Substantia nigra (tissue), 51 donors: ENCODE measurements at places on chromosomes 12 and 14.

DNA sequence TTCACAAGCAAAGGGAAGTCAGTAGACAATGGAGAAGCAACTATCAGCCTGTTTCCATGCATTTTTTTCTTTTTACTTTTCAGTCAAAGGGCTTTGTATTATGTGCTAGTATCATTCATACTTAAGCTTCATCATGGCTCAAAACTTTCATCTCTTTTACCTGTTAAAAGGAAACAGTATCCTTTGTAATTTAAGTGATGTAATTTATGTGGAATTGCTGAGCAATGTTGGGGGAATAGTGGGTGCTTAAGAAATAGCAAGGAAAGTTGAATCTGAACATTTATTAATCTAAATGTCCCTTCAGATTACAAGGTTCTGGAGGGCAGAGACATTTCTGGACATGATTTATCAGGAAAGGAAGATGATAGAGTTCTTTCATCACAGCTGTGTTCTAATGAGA is 915.3 kb downstream of the VRK1 start:
- no peak for DNase-seq

GRCh38 chr14:58061581-58061980 is 90.4 kb downstream of the ARMH4 start:
- DNase-seq, result no peak

GRCh38 chr12:109762071-109762672 is 48.5 kb downstream of the FAM222A start:
- no peak for DNase-seq

DNA sequence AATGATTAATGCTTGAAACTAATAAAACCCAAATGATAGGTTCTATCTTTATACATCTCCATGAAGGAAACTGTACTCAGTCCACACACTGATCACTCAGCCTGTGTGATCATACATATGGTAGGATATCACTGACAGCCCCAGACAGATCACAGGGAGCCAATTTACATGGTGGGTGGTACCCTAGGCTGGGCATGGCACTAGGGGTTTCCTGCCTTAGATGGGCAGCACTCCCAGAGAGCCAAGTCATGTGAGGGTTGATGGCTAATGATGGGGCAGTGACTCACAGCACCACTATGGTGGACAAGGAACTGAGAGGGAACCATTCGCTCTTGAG is 89.6 kb upstream of the PTPRR start:
- DNase-seq, result no peak

DNA sequence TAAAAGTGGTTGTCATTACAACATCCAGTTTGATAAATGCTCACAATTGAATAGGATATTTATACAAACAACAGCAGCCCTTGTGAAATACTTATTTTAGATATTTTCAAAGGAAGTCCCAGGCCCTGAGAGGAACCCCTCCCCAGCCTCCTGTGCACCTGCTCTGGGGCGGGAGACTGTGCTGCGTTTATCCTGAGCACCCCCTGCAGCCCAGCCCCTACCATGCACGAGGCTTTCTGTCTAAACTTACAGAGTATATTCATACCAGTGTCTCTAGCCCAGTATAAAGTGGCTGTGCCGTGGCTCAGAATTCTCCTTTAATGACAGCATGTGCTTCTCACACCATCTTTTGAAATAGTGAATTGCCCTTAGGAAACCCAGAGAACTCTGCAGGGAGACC is 1084.3 kb downstream of the TMEM121 start:
- no peak for DNase-seq

DNA sequence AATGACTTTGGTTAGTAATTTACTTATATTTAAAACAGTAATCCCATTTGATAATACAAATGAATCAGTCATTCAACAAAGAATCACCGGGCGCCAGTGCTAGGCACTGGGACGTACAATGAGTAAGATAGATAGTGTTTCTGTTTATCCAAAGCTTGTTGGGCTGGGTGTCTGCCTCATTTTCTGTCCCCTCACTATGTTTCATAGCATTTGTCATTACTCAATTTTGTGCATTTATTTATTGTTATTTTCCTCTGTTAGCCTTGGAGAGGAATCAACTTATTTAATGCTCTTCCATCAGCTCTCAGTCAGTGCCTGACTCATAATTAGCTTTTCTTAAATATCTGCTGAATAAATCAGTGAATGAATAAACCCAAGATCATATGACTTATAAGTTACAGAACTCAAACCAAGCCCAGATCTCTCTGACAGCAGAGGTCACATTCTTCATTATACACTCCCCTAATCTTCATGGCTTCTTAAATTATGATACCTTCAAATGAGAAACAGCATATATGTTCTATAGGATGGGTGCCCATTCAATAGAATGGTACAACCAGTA is 86.2 kb downstream of the TSPAN8 start:
- no peak for DNase-seq

GRCh38 chr12:12081836-12082497 is 11.2 kb downstream of the BCL2L14 start:
- DNase-seq, result no peak

- DNase-seq, result no peak
Observed at GRCh38 chr14:50772412-50772811, 58.5 kb downstream of the NIN start.

DNA sequence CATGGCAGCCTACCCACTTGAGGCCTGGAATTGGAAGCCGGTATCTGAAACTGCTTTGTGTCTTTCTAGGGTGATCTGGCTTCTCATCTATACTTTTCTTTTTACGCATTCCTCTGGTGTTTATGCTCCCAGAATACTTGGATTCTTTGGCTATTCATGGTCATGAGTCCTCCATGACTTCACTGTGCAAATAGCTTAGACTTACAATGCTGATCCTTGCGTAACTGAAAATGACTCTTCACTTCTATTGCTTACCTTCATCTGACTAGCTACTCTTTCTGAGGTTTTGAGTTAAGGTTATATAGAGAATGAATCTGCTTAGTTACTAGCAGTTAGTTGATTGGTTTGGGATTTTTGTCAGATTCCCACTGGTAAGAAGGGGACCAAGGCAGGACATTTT is 121.7 kb upstream of the NOVA1 start:
- DNase-seq, result no peak

- no peak for DNase-seq
Observed at GRCh38 chr12:119283310-119283709, 51.2 kb upstream of the CCDC60 start.

- DNase-seq, result no peak
Observed at GRCh38 chr14:77746064-77746702, 14.8 kb downstream of the SNW1 start.

- no peak for DNase-seq
Observed at GRCh38 chr14:56774503-56774902, 35.8 kb downstream of the OTX2 start.

DNA sequence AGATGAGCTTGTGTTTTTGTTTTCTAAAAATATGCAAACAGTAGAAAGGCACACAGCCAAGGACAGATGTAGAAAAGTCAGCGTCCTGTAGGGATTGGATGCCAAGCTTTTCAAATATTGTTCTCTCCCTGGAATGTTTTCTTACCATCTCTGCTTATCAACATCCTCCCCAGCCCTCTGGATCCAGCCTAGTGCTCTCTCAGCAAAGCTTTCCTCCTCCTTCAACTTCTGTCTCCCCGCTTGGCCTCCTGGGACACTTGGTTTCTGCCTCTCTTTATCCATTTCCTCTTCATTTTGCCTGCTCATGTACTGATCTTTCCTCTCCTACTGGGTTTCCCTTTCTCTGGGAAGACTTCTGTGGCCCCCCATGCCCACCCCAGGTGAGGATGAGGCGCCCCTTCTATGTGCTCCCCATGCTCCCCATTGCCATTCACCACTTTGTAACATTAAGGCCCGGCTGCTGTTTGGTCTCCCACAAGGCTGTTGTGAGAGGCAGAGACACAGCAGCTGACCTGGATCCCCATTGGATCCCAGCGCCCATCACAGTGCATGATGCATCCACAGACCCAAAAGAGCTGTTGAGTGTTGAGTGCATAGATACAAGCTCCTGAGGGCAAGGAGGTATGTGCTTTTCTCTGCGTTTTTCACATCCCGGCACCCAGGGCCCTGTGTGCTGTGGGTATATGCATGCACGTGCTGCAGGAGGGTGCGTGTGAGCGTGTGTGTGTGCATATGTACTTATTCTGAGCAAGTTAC is 38.2 kb downstream of the EVL start:
- DNase-seq, result no peak

- no peak for DNase-seq
Observed at GRCh38 chr14:89283327-89284060, 133.5 kb downstream of the FOXN3 start.

DNA sequence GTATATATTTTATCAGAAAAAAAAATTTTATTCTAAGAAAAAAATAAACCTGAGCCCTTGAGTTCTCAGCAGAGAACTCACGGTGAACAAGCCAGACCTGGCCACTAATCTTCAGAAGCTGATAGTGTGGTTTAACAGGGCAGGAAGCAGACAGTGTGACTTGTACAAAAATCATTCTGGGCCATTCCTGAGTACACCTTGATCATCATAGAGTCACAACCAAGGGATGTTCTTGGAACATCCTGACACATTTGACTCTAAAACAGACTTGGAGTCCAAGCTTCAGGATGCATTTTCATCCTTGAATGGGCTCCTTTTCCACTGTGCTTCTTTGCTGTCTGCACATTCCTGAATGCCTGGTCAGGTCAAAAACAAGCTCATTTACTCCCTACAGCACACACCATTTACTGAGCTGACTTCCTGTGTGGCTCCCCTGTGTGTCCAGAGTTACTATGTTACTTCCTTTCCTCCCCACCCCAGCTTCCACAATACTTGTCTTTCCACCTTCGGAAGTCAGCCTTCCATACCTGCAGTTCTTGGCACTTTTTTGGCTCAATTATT is 112.0 kb downstream of the ANO6 start:
- DNase-seq, result no peak

DNA sequence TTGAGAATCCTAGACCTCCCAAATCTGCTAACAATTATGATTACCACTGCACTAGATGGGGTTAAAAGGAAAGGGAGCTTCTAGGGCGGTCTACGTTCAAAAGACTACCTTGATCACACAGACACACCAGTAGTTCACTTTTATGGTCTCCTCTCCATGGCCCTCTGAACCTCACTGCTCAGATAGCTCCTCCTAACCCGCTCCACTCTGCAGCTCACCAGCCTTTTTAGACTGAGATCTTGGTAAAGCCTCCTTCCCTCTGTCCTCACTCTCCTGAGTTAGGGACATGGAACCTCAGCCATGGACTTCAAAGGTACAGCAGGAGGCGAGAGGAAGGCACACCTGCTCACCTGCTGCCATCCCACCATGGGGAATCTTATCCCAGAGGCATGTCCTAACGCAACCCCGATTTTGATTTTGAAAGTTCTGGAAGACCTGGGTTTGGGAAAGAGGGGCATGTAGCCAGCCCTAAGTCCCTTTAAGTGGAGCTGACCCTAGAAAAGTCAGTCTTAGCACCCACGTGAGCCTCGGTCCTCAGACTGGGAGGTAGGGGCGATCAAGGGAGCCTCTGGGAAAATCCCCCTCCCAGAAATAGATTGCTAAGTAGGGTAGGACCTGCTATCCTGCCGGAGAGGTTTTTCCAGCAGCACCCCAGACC is 1.3 kb downstream of the ZNF219 start:
- no peak for DNase-seq

GRCh38 chr12:93054021-93054420 is 124.9 kb upstream of the EEA1 start:
- no peak for DNase-seq

DNA sequence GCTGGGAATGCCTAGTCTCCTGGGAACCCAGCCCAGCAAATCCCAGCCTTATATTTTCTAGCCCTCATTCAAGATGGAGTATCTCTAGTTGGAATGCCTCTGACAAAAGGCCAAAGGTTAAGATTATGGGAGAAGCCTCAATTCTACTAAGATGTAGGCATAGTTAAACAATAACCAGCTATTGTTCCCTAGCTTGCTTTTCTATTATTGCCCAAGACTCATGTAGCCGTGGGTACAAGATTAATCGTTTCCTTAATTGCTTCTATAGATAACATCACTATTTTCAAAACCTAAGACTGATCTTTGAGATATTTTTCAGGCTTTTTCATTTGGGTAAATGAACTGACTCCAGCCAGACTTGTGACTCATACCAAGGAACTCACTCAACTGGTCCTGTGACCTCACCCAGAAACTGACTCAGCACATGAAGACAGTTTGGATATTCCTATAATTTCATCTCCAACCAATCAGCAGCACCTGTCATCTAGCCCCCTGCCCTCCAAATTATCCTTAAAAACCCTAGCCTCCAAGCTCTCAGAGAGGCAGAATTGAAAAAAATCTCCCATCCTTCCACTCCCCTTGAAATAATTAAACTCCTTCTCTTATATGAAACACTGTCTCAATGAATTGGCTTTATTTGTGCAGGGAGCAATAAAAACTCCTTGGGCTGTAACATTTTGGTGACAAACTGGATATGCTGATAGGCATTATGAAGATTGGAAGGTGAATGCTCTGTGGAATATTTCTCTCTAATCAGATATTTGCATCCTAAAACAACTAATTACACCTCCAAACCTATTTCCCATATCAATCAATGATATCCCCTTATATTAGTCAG is 589.0 kb downstream of the C12orf50 start:
- DNase-seq, result no peak

DNA sequence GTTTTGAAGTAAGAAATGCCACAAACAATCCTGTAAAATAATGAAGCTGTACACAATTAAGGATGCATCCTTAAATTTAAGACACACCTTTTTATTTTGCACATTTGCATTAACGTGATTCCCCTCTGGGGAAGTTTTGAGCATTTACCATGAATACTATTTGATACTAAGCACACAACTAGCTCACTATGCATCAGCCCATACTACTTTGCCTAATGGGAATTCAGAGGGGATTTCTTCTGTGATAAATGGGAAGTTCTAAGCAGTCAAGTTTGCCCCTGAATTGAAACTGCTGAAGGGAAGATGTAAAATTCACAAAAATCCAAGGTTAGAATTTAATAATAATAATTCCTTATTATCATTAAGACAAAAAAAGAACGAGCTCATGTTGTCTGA is 27.4 kb downstream of the SINHCAF start:
- DNase-seq, result no peak

- no peak for DNase-seq
Observed at GRCh38 chr14:95339301-95339865, 19.7 kb upstream of the CLMN start.

DNA sequence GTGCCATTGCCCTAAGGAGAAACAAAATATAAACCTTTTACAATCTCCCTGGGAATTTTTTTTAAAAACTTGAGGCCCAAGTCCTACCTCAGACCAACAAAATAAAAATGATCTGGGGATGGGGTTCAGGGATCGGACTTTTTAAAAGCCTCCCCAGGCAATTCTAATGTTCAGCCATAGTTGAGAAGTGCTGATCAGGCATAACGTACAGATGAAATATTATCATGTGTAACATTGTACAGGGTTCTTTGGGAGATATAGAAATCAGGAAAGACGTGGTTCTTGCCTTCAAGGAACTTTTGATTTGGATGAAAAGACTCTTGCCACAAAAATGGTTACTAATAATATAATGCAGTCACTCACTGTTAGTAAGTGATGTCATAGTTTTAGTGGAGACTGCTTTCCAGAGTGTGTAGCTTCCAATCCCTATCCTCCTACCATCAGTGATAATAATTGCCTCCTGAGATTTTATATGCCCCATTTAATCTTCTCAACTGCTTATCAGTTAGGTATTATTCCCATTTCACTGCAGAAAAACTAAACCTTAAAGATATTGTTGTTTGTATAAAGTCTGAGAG is 135.6 kb downstream of the BRMS1L start:
- no peak for DNase-seq
